Suppressor macrophage treated with lipopolysaccharide for 4 hours (primary cell): ENCODE measurements at places on chromosomes 1 and 21.

DNA sequence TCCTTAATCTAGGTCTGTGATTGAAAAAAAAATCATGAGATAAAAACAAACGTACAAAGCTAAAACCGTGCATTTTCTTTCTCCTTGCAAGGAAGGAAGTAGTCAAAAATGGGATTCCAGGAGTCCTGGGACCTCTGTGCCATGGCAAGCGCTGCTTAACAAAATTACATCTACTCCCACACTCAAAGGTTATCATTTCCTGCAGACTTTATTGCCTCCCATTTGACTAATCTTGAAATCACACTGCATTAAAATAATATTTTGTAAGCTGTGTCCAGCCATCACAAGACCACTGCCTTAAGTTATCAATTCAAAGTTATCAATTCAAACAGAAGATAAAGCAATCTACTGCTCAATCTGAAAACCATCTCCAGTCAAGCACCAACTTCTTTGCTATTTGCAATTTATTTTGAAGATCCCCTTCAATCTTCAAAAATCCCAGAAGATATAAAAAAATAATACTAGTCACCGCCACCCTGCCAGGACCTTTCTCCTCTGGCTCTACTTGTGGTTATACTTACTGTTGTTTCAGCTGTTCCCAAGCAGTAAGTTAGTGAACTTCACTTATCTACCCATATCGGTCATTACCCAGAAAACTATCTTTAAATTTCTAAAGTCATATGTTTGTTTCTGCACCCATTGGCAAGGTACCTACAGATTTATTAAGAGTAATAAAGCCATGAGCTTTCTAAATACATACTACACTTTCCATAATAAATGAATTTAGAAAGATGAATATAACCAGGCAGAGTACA, 38.1 kb upstream of the RAP1GAP start:
- no peak for DNase-seq

DNA sequence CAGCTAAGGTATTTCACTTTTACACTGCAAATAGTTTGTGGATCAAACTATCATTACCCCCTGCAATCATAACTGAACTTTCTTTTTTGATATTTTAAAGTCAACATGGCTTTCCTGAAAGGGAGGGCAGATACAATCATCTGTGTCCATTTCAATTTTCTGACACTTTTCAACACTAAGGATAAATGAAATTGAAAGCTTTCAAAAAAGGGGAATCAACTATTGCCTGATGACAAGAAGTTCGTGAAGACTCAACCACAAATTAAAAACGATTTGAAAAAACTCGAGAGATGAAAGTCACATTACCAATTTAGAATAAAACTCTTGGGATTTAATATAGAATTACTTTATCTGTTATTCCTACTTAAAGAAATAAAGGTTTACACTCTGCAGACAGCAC, 11.7 kb downstream of the SRSF4 start:
- peak; percentile 72 for DNase-seq

DNA sequence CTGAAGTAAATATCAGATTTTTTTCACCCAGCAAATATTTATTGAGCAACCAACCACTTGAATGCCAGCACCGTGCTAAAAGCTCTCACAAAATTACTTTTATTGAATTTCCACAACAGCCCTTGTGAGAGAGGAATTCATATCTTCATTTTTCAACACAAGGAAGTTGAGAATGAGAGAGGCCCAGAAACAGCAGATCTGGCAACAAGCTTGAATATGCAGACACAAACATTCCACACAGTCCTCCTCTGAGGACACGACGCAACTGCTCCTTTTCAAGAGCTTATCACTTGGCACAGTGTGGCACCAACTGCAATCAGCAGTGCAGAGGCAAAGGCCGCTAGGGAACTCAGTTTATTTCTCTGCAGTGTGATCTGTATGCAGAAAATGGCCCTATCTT, 32.2 kb upstream of the IFNAR2 start:
- no peak for DNase-seq

DNA sequence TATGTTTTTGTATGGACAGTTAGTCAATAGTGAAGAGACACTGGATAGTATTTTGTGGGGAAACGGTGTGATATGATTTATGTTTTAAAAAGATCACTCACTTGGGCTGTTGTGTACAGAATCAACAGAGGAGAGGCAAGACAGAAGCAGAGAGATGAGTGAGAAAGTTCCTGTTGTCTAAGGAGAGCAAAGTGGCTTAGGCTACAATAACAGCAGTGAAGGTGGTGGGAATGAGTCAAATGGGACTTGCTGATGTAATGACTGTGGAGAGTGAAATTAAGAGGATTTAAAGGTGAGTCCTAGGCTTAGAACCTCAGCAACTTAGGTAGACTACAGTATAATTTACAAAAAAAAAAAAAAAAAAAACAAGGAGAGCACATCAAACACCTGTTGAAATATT, 169.2 kb upstream of the HP1BP3 start:
- no peak for DNase-seq

- DNase-seq = no peak
These were observed 168.0 kb downstream of the PPP1R12B start for GRCh38 chr1:202516434-202516877.

- DNase-seq = peak; percentile 19
These were observed 6.3 kb downstream of the RABGAP1L start for GRCh38 chr1:174165471-174166137.

DNA sequence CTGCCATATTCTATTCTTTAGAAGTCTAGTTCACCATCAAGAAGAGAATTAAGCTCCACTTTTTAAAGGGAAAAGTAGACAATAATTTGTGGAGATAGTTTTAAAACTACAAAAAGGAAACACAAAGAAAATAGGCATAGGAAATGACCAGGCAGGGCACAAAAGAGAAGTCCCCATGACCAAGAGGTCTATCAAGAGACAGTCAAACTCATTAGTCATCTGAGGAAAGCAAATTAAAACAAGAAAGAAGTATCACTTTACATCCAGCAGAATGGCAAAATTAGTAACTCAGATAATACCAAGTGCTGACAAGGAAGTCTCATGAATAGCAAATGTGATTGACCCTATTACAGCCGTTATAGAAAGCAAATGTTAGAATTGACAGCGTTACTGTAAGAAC, 243.7 kb upstream of the SNX7 start:
- peak; percentile 37 for DNase-seq

GRCh38 chr1:156922986-156923669, 2.7 kb downstream of the LRRC71 start:
- DNase-seq = no peak

DNA sequence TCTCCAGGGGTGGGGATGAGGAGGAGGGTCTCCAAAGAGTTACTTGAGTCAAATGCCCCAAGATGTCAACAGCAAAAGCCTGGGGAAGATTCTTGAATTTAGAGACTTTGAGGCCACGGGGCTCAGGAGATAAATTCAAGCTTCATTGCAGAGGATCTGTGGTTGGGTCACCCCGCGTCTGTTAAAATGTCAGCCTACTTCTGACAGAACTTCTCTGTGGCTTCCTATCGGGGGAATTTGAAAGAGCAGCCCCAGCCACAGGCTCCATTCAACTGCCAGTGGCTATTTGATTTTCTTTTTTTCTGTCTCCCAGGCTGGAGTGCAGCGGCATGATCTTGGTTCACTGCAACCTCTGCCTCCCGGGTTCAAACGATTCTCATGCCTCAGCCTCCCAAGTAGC, 62.5 kb upstream of the EFHD2 start:
- no peak for DNase-seq

DNA sequence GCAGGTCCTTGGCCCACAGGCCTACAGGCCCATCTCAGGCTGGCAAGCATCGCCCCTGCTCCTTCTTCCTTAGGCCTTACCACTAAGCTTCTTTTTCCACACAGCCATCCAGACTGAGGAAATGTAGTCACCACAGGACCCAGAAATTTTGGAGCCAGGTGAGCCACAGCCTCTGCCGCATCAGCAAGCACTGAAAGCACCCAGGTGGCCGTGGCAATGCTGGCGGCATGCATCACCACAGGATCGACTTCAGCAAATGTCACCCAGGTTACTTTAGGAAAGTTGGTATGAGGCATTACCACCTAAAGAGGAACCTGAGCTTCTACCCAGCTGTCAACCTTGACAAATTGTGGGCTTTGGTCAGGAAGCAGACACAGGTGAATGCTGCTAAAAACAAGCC, 11.6 kb downstream of the PIGM start:
- no peak for DNase-seq

GRCh38 chr1:3617806-3618345, 6.6 kb upstream of the MEGF6 start:
- no peak for DNase-seq

- no peak for DNase-seq
These were observed 25.4 kb downstream of the HMGCS2 start for GRCh38 chr1:119743308-119743707.

DNA sequence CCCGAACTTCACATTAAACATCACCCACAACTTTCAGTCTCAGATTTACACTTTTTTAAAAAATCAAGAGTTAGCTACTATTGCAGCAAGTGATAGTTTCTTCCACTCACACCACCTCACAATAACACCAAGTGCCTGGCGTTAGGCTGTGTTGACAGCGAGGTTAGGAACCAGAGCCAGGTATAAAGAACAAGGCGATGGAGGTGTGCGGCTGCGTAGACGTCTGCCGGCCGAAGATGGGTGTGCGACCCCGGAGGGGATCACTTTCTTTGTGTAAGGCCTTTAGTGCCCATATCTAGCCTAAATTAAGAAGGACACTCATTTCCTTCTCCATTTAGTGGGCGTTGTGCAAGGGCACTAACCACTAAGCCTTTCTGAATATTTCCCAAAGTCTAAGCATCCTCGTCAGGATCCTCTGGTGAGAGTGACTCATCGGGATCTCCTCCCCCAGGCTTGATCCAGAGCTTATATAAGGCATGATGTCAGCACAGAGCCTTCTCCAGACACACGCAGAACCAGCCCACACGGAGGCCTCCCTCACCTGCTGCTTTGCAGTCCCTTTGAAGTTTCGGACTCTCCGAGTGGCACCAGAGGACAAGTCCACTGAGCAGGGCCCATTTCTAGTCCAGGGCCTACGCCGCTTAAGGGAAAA, 11.8 kb downstream of the NHLH2 start:
- DNase-seq = peak; percentile 92

DNA sequence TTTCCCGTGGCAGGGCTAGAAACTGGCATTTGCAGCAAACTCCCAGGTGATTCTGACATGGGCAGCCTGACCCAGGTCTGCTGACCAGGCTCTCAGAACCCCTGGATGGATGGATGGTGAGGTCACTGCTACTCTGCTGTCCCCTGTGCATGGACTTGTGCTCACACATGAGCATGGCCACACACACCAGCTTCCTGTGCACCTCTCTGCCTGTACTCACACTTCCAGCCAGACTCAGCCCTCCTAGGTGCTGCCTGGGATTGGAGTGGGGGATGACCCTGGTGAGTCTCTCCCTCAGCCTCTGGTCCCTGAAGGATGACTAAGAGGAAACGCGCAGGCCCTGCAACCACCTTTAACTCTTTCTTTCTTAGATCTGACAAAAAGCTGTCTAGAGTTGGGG, 361.1 kb downstream of the HHAT start:
- no peak for DNase-seq
